ENCODE measurements at places on chromosomes 16 and 17.

- DNase-seq: no peak
Measured at GRCh38 chr17:69916761-69917160, 158.3 kb upstream of the KCNJ16 start.

GRCh38 chr16:71826533-71827017 is 17.9 kb upstream of the AP1G1 start:
- no peak for DNase-seq

GRCh38 chr16:24544640-24545039 is 5.3 kb downstream of the RBBP6 start:
- no peak for DNase-seq

DNA sequence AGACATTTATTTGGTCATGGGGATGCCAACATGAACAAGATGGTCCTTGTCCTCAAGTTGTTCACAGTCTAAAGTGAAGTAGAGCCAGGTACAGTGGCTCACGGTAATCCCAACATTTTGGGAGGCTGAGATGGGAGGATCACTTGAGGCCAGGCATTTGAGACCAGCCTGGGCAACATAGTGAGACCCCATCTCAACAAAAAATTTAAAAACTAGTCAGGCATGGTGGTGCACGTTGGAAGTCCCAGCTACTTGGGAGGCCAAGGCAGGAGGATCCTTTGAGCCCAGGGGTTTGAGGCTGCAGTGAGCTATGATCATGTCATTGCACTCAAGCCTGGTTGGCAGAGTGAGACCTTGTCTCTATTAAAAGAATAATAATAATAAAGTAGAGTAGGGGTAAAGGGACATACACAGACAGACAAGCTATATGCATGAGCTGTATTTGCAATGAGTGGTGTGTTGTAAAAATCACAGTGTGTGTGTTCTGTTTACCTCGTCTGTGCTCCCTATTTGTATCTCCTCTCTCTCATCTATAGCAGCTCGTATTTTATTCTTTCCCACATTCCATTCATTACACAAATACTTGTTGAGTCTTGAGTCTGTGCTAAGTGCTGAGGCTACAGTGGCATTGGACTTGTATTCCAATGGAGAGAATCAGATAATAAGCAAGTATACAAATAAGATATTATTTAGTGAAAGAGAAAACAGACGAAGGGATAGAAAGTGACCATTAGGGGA is 73.9 kb upstream of the DHX40 start:
- no peak for DNase-seq
